Urothelium cell line (cell line): ENCODE measurements at places on chromosomes 4 and X.

- DNase-seq, result no peak
Measured at GRCh38 chr4:14465057-14465456, 537.2 kb upstream of the CPEB2 start.

DNA sequence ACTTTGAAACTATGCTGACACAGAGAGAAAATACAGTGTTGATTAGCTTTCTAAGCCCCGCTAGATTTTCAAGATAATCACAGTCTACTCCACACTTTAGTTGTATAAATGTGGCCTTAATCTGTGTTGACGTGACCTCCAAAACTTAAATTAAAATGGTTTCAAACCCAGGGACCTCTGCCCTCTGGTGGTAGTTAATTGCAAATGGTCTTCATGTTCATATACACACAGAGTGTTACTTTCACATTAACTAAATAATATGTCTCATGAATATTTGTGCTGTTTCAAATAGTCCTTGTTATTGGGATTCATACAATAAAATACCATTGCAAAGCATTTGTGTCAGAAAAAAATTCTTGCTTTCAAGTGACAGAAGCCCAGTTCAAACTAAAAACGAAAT lies 64.3 kb downstream of the TASL start:
- DNase-seq, result no peak

- no peak for DNase-seq
Measured at GRCh38 chrX:56974408-56974807, 20.9 kb downstream of the SPIN3 start.

DNA sequence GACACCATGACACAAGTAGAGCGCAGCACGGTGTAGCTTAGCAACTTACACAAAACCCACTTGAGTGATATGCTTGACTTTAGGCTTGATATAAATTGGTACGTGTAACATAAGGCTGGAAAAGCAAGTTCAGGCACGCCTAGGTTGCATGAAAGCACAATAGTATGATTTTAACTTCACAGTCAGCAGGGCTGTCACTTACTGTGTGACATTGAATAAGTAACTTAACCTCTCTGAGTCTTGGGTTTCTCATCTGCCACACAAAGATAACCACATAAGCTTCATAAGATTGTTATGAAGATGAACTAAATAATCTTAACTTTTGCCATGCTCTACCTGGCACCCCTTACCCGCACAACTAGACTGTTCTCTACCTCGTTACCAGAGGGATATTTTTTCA lies 9.5 kb downstream of the SRD5A3 start:
- no peak for DNase-seq

DNA sequence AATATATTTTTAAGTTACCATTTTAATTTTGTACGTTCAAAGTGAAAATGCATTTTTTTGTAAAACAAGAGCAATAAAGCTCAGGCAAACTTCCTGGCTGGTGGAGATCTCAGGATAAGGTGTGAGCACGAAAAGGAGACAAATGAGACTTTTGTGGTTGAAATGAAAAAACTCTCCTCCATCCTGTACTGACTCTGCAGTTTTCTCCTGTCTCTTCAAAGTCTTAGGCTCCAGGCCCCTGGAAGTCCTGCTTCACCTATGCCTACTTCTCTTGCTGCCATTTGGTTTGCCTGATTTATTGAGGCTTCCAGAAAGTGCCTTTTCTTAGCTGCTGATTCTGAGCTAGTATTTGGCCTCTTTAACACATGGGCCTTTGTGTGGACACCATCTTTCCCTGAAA lies 77.7 kb downstream of the MAML3 start:
- DNase-seq, result no peak

DNA sequence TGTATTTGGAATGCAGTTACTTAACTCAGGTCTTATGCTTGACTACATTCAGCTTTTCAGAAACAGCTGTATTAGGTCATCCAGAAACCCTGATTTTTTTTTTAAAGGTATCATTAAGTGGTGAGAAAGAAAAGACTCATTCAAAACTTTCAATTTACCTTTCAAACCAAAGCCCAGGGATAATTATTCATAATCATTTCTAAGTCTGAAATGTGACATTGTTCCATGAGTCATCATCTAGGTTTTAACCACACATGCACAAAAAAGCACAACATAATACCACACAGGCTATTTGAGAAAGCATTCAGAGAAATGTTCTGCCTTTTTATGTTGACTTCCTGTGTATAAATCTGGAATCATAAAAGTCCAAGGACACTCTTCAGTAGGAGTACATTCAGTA lies 288.2 kb downstream of the IL1RAPL2 start:
- no peak for DNase-seq

- DNase-seq, result no peak
Measured at GRCh38 chrX:71532078-71532752, 689 bp upstream of the OGT start.

- DNase-seq, result no peak
Measured at GRCh38 chr4:30182786-30183185, 537.4 kb upstream of the PCDH7 start.

DNA sequence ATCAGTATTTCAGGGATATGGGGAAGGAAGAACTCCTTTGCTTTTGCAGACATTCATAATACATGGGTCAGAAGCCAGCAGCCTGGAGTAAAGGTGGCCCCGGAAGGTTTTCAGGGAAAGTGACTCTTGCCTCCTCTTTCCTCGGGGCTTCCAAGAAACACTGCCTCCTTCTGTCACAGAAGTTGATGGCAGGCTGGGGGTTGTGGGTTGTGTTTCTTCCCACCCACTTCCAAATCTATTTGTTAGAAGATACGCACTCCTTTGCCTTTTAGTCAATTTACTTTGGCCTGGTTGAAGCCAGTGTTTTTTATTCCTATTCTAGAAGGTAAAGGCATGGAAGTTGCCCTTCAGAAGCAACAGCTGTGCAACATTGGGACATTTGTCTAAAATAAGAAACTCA lies 19.7 kb downstream of the KIT start:
- no peak for DNase-seq
